ENCODE measurements at places on chromosomes 6 and 20.

DNA sequence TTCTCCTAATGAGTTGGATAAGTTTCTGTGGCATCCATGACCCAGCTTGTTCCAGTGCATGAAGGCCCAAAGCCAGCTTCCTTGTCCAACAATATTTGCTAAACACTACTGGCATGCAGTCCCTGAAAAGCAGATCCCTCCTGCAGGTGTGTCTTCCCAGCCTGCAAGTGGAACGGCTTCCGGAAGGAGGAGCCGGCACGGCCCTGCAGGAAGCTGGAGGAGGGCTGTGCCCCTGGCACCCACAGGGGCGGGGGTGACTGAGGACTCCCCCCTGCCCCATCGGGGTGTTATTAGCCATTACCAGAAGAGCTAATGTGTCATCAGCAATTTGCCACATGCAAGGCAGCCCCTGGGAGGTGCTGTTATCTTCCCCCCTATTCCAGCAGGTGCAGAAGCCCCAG is 27.4 kb downstream of the NPEPL1 start:
- no peak for DNase-seq

DNA sequence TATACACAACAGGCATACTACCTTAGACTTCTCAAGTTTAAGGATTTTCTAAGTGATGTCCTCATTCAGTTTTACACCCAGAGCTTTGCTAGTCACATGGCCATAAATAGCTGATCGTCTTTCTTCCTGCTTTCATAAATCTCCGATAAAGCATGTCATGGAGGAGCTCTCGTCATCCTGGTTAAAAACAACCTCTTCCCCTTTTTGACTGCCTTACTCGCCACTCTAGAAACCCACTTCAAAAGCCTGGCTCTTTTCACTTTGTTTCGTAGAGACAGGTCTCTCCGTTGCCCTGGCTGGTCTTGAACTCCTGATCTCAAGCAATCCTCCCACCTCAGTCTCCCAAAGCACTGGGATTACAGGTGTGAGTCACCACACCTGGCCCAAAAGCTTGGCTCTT is 67.0 kb upstream of the SMIM29 start:
- DNase-seq = no peak

- no peak for DNase-seq
Observed at GRCh38 chr6:42138190-42138589, 4.2 kb downstream of the C6orf132 start.

- DNase-seq = no peak
Observed at GRCh38 chr6:55604021-55604420, 25.0 kb upstream of the HMGCLL1 start.

DNA sequence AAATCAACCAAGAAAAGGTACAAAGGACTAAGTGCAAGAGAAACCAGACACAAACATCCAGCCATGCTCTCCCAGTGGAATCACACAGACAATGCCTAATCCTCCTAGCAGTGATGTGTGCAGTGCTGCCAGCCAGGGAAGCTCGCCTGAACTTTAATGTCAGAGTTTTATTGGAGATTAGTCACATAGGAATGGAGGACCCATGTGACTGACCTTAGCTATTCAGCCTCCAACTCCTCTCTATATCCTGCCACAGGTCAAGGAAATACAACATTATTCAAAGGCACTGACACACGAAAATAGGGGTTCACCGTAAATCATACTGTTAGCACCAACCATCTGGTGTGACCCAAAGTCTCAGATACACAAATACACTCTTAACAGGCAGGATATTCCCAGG is 684.6 kb downstream of the DOK5 start:
- no peak for DNase-seq

DNA sequence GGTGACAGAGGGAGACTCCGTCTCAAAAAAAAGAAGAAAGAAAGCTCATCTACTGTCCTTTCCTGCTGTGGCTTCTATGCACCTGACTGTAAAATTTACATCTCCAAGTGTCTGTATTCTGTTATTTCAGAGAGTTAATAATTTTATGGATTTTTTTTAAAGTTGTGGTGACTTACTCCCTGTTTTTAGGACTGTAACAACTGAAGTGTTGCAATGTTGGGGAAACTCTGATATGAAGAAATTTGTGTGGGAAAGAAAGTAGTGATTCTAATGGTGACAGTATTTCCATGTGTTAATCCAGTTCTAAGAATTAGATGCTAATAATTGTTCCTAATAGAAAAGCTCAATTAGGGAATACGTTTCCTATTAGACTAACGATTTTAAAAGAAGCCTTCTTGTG is 27.4 kb downstream of the STX11 start:
- no peak for DNase-seq

GRCh38 chr6:90098627-90099026 is 198.0 kb downstream of the BACH2 start:
- no peak for DNase-seq

DNA sequence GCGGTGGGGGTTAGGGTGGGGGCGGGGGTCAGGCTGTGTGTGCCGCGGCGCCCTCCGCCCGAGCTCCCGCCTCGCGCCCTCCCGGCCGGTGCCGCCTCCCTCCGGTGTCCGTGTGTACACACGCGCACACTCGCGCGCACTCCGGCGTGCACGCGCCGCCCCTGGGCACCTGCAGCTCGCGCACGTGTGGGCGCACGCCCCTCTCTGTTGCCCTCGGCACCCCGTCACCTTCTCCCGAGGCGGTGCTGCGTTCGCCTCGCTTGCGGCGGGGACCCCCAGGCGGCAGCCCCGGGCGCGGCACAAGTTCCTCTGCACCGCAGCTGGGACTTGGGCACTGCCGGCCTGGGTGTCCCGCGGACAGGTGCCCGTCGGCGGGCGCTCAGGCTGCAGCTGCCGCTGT is 525 bp downstream of the MACROD2 start:
- DNase-seq = peak; percentile 92

DNA sequence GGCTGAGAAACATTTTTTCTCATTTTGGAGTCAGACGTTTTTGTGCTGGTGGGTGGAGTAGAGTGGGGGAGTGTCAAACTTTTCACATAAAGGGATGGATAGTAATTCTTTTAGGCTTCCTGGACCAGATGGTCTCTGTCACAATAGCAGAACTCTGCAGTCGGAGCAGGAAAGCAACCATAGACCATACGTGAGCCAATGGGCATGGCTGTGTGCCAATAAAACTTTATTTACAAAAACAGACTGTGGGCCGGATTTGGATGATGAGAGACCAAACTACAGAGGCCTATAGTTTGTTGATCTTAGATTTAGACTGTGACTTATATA is 70.8 kb upstream of the SLC22A23 start:
- DNase-seq = no peak

DNA sequence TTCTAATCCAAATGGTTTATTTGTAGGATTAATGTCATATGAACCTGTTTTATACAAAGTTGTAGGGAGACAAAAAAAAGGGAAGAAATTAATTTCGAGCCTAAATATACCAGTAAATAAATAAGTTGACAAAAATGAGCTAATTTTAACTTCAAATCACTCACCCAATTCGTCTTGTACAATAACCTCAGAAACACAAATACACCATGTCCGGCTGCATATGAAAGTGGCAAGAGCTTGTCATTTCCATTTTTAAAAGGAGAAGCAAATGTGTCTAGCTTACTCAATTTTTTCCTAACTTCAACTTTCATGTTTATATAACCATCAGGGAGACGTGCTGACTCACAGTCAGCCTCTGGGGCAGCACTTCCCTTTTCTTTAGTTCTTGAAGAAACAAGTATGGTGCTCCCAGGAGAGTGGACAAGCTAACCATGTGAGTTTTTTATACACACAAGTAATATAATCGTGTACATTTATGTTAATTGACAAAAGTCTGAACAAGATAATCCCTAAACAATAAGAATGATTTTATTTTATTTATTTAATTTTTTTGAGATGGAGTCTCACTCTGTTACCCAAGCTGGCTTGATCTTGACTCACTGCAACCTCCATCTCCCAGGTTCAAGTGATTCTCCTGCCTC is 55.5 kb upstream of the SGK1 start:
- no peak for DNase-seq

DNA sequence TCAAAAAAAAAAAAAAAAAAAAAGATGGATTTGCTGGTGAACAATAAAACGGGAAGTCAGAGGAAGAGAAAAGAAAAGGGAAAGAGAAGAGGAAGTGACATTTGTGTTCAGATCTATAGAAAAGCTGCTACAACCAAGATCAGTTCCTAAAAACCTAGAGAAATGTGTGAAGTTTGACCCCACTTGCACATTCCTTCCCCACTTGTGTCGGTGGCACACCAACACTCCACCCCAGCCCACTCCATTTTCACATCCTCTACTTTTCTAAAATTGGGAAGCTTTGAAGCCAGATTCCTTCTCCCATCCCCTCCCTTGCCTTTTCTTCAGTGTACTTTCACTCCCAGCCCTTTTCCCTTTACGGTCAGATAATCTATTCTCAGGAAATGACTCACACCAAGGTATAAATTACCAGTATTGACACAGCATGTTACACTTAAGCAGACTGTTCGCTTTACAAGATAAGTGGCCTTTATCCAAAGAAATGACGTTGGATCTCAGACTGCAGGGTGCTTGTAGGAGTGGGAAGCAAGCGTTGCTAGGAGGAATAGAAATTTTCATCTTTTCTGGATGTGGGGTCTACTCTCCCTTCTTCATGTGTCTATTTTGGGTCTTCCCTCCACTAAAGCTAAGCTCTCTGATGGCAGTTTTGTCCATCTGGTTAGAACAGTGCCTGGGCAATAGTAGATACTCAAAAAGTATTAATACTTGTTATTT is 92.5 kb upstream of the ADGRF1 start:
- no peak for DNase-seq

DNA sequence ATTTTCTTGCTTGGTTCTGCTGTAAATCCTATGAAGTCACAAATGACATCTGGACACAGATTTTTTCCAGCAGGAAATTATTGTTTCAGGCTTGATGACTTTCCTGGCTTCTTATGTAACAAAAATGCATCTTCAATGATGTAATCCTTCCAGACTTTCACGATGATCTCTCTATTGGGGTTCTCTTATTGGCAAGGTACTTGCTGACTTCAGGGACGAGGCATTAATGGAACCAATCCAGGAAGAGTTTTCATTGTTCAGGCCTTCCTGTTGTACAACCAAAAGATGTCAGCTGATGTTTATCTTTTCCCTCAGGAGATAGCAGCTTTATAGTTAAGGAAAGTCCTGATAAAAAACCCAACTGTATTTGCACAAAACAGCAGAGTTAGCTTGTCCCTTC is 118.5 kb upstream of the MMS22L start:
- DNase-seq = no peak
